ENCODE measurements at places on chromosomes 13 and 19. TPM values are rescaled to one million over a fixed set of nuclear protein-coding genes. Genes with fewer than 3 reads are reported as not detected.
A peak's percentile ranks its signal among the peaks of the same experiment; 100 is the strongest.

- no peak for DNase-seq
Measured at GRCh38 chr19:17751103-17751911, at the start of gene FCHO1. TSS of gene FCHO1 (plus strand) at chr19:17751477. CDS start at chr19:17755165, 3,688 bp downstream.

DNA sequence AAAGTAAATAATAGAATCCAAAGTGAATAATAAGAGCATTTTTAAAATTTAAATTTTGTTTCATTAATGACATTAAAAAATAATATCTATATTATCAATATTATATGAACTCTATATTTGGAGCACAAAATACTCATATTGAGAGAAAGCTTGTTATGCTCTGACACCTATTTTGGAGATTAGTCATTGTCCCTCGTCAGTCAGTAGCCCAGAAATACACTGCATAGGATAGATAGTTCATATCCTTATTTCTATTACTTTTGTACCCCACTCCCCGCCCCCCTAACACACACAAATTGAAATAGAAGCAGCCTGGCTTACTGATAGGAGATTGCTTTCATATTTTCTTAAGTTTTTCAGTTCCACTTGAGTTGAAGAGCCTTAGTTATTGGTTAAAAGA is 652.8 kb downstream of the PCDH9 start:
- no peak for DNase-seq

DNA sequence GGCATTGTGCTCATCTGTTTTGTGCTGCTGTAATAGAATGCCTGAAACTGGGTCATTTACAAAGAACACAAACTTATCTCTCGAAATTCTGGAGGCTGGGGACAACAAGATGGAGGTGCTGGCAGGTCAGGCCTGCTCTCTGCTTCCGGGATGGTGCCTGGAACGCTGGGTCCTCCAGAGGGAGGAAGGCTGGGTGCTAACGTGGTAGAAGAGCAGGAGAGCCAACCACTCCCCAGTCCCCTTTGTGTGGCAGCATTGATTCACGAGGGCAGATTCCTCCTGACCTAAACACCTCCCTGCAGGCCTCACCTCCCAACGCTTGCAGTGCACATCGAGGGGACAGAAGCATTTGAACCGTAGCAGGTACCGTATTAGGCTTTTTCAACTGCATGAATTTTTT is 34.1 kb upstream of the TFDP1 start:
- DNase-seq = peak; percentile 9

CACNG7 gene
- total RNA-seq = not detected

DNA sequence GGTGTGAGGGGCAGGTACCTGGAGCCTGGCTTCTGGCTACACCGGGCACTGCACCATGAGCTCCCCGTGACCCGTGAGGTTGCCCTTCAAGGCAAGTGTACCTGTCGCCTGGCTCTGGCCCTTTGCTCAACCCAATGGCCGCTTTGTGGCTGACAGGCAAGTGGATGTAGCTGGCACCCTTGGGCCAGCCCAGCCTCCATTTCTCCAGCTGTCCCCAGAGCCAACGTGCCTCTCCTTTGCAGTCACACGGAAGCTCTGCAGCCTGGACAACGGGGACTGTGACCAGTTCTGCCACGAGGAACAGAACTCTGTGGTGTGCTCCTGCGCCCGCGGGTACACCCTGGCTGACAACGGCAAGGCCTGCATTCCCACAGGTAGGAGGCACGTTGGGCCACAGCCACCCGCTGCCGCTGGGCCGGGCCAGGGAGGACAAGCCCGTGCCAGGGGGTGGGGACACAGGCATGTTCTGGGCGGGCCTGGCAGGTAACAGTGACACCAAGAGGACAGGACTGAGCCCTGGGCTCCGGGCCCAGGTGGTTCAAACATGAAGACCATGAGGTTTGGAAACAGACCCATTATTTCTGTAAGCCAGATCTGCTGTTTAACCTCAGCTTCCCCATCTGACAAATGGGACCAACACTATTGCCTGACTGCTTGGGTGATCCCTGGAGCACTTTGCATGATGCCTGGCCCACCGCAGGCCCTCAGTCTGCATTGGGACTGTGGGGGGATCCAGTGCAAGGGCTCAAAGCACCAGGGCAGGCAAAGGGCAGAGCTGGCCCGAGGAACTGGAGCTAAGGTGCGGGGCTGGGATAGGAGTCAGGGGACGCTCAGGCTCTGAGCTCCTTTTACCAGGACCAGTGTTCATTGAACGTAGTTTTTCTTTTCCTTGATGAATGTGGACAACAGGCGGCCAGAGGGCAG is 17.5 kb upstream of the PROZ start:
- peak; percentile 31 for DNase-seq

DNA sequence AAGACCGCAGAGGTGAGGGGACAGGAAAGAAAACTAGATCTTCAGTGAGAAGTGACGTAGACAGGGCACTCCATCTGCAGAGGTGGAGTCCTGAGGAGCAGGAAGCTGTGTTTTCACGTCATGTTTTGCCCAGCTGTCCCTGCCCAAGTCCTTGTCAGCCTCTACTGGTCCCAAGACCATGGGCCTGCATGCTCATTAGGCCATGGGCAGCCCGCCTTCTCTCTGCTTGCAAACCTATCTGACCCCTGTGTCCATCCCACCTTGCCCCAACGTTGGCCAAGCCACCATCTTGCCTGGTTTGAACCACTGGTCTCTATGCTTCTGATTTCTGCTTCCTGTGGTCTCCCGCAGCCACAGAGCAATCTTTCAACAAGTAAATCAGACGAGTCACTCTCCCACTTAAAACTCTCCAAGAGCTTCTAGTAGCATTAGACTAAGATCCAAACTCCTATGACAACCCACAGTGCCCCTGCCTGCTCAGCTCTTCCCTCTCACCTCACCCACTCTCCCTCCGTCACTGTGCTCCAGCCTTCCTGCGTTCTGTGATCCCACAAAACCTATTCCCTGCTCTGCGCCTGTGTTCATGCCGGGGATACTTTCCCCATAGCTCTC is 18.6 kb upstream of the CCNE1 start:
- DNase-seq = no peak

NTF4 gene
- 6.4 TPM for total RNA-seq

DNA sequence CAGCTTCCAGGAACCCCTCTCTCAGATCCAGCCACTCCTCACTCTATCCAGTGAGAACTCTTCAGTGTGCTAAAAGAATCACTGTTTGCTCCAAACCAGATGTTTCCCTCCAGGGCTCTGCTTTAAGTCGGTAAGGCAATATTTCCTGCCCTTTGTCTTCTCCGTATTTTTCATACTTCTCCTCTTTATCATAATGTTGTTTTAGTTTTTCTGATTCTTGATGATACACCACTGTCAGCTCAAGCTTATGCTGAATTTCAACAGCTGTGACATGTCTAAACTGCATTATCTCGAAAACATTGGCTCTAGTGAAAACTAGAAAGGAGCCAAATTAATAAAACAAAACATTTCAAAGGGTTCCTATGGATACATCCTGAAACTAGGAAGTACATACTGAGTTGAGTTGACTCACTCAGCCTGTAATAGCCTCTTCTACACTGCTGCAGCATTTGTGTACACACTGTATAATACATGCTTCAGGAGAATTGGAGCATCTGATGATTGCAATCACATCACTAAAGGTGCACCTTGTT is 39.8 kb downstream of the GPR180 start:
- DNase-seq = no peak

IGSF23 gene
- total RNA-seq = not detected

GRCh38 chr13:44271915-44272341 is 101.7 kb upstream of the SERP2 start:
- no peak for DNase-seq

DNA sequence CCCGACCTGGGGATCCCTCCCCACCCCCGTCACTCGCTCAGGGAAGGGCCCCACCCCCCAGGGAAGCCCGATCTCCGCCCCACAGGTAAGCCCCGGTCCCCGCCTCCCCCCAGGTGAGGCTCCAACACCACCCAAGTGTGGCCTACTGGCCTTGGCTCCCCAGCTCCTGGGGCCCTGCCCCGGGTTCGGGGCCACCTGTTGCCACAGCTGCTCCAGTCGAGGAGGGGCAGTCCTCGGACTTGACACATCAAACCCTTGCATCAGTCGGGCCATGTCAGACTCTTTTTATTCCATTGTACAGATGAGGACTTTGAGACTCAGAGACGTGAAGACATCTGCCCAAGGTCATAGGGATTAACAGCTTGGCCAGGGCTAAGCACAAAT is 512 bp downstream of the CC2D1A start:
- no peak for DNase-seq

DNA sequence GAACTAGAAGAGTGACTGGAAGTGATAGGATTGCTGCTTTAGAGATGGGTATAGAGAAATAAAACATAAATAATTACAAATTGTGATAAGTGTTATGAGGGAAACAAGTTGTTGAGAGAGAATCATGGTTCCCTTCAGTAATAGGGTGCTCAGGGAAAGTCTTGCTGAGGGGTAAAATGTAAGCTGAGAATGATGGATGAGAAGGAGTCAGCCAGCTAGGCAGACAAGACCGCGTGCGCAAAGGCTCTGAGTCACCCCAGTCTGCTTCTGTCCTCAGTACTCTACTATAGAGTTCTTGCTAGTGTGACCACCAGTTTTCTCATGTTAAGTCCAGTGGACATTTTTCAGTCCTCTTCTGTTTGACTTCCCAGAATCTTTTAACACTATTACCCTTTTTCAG is 39.5 kb downstream of the PCCA start:
- no peak for DNase-seq

FAM83E gene
- total RNA-seq = not detected

CFD gene
- 6,770 TPM for total RNA-seq

GRCh38 chr13:27018344-27018861 is 153.2 kb downstream of the USP12 start:
- DNase-seq = no peak

NKG7 gene
- total RNA-seq = not detected

DNA sequence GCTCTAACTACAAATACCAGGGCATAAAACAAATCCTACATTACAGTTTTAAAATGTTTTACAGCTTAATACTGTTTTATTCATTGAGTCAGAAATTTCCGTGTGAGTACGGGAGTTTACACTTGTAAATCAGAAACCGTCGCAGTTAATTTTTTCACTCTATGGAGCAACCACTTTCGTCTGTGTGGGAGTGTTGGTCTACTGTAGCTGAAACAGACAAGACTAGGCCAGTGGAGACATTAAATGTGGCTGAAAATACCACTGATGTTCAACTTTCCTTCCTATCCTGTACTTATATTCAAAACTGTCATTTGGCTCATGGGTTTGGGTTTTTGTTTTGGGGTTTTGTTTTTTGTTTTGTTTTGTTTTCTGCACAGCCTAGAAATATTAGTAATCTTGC is 268.7 kb downstream of the DCT start:
- DNase-seq = no peak

DNA sequence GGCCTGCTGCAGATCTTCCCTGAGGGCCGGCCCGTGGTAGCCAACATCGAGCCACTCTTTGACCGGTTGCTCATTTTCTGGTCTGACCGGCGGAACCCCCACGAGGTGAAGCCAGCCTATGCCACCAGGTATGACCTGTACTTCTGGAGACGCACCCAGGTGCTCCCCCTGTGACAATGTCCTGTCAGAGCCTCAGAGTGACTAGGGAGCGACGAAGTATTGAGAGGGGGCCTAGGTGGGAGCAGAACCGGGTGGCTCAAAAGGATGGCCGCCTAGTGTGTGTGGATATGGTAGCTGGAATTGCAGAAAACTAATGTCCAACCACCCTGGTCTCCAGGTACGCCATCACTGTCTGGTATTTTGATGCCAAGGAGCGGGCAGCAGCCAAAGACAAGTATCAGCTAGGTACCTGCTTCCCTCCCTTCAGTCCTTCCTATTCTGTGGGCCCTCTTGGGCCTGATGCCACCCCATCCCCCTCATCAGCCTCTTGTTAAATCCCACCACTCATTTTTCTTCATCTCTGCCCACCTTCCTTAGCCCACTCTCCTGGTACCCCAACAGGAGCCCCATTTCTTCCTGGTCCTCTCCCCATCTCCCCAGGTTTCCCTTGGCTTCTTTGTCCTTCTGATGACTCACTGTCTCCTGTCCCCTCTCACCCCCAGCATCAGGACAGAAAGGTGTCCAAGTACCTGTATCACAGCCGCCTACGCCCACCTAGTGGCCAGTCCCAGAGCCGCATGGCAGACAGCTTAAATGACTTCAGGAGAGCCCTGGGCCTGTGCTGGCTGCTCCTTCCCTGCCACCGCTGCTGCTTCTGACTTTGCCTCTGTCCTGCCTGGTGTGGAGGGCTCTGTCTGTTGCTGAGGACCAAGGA is 8.4 kb downstream of the EGLN2 start:
- no peak for DNase-seq

DNA sequence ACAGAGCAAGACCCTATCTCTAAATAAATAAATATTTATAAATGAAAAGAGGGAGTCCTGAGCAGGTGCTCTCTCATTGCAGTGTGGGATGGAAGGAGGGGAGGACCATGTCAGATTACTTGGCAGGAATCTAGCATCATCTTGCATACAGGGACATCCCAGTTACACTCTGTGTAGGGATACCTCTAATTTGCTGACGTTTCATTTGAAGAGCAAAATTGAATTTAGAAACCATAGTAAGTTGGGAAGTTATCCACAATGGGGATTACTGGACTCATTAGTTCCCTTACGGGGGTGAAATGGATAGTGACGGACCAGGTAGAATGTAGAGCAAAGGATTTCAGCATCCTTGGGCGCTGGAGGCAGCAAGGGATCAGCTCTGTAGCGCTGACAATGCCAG is 52.1 kb downstream of the ARHGEF18 start:
- no peak for DNase-seq

- no peak for DNase-seq
Measured at GRCh38 chr13:51552027-51552426, 32.2 kb upstream of the WDFY2 start.

GRCh38 chr19:17281391-17282304 is at the start of gene ANKLE1:
TSS of gene ANKLE1 (plus strand) at chr19:17281901. CDS start at chr19:17281921, 20 bp downstream.
- no peak for DNase-seq

IL11 gene
- 0.29 TPM for total RNA-seq

GRCh38 chr19:40805258-40805868 is 6.4 kb downstream of the EGLN2 start:
- DNase-seq = no peak

ZNF865 gene
- 3.9 TPM for total RNA-seq

GRCh38 chr19:10126213-10126639 is 6.5 kb upstream of the EIF3G start:
- DNase-seq = no peak

DNA sequence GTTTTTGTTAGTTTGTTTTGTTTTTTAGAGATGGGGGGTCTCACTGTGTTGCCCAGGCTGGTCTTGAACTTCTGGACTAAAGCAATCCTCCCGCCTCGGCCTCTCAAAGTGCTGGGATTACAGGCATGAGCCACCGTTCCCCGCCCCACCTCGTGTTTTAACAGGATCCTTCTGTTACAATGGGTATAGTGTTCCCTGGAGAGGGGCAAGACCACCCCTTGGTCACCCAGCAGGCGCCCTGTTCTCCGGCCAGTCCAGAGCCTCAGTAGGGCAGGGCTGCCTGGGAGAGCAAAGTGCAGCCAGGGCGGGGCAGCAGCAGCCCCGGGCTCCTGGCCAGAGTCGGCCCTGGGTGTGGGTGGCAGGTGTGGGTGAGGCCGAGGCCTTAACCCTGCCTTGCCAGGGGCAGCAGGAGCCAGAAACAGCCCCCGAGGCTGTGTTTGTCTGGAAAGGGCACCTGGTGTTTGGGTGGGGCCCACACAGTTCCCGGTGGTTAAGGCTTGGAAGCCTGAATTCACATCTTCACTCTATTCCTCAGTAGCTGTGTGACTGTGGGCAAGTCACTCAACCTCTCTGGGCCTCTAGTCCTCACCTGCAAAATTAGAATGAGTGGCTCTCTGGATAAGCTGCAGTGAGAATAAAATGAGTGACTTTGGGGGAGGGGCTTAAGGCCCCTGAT is 7.2 kb downstream of the VASP start:
- DNase-seq = no peak
